Mononuclear cell (primary cell): ENCODE measurements at places on chromosomes 16 and 17. TPM values are rescaled to one million over a fixed set of nuclear protein-coding genes. Genes with fewer than 3 reads are reported as not detected.

Gene C17orf107
- 26.4 TPM for total RNA-seq

Gene MVP
- total RNA-seq: 75.6 TPM

Gene FAM20A
- 2.4 TPM for total RNA-seq

Gene MOSMO
- total RNA-seq: 3.8 TPM

Gene RAI1
- 8.9 TPM for total RNA-seq

Gene ADAM11
- total RNA-seq: 0.21 TPM

Gene LRRC36
- total RNA-seq: 0.31 TPM

Gene KRTAP4-4
- total RNA-seq: not detected

Gene DHRS7C
- total RNA-seq: not detected

Gene KRTAP3-1
- total RNA-seq: not detected

Gene KAT2A
- 12.4 TPM for total RNA-seq

Gene ST6GALNAC1
- total RNA-seq: 4.0 TPM
